ENCODE measurements at places on chromosomes 5 and 9.

DNA sequence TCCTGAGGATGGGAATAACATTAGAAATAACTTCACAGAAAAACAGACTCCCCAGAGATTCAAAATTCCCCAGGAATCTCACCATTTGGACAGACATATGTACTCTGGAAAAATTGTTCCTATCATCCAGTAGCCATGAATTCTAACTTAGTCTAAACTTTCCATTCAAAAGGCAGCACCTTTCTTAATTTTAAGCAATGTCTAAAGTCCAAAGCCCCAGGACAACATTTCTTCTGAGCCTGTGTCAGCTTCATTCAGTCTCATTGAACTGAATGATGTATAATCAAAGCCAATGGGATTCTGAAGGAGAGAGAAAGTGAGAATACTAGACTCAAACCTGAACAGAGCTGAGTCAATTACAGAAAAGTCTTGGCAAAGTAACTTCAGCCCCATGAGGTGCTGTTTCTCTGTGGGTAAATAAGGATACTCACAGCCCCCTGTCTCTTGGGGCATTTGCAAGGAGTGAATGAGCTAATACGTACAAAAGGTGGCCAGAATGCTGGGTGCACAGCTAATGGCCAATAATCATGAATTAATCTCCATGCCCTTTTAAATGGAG is 140.6 kb downstream of the SEMA5A start:
- no peak for DNase-seq

- DNase-seq, result no peak
These were observed 173.6 kb upstream of the IER5L start for GRCh38 chr9:129351642-129352145.

DNA sequence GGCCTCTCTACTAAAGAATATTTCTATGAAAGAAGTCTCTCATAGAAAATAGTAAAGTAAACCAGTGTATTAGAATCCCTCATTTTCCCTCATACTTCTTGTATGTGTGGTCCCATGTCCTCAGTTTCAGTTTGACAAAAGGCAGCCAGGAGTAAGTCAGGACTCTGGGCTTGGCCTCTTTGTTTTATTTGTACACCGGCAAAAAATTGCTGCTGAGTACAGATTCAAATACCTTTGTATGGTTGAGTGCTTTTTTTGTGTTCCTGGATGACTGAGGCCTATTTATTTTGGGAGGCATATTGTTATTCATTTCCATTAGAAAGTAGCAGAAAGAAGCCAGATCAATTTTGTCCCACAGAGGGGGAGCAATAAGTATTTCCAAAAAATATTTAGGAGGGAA is 47.3 kb upstream of the CEP78 start:
- no peak for DNase-seq

DNA sequence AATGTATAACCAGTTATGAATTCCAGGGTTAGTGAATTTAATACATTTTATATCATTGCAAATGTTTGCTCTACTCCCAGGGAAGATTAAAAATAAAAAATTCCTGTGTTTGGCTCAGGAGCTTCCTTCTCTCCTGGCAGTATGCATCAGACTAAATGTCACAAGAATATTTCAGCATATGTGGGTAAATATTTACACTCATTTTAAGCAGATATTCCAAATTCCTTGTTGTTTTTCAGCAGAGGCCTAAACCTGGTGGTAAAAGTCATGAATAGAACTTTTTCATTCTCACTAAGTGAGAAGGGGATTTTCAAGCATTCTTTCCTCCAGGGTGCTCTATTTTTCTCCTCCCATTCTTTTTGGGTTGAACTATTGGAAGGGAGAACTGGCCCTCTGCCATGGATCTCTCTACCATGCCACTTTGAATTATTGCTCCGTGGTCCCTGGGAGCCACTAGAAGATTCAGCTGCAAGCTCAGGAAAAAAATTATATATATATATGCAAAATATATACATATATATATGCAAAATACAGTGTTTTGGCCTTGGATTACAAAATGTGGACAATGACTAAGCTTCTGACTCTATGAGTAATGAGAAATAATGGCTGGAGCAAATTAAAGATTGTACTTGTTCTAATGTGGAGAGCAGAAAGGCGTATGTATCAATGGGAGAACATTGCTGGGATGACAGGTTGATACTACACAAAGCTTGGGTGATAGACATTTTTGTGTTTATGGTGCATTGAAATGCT is 180.6 kb upstream of the PAPPA start:
- DNase-seq, result no peak

DNA sequence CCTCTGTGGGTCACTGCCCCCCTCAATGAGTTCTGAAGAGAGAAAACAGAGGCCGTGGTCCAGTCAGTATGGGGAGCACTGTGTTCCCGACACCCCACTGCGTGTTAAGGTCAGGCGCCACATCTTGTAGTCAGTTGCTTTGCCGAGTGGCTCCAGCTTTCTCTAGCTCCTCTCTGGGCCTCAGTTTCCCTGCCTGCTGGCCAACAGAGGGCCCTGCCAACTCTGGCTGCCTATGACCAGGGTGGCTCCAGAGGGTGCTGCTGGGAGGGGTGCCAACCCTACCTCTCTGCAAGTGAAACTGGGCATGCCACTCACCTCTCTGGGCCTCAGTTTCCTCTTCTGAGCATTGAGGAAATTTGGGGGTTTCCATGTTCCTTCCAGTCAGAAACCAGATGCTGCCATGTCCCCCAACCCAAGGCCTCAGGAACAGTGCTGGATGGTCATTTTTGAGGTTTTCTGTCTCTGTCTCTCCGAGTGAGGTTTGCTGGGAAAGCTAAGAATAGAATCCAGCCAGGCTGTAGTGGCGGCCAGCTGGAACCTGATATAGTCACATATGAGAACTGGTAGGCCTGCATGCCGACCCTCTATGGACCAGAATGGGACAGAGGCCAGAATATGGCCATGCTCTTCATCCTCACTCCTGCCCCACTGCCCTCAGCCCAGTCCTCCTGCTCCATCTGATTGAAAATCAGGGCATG is 132.1 kb downstream of the PHF2 start:
- DNase-seq, result no peak

- no peak for DNase-seq
These were observed 121.9 kb downstream of the PHF2 start for GRCh38 chr9:93698140-93698908.

GRCh38 chr9:75085640-75086039 is 2.3 kb downstream of the NMRK1 start:
- DNase-seq, result no peak

DNA sequence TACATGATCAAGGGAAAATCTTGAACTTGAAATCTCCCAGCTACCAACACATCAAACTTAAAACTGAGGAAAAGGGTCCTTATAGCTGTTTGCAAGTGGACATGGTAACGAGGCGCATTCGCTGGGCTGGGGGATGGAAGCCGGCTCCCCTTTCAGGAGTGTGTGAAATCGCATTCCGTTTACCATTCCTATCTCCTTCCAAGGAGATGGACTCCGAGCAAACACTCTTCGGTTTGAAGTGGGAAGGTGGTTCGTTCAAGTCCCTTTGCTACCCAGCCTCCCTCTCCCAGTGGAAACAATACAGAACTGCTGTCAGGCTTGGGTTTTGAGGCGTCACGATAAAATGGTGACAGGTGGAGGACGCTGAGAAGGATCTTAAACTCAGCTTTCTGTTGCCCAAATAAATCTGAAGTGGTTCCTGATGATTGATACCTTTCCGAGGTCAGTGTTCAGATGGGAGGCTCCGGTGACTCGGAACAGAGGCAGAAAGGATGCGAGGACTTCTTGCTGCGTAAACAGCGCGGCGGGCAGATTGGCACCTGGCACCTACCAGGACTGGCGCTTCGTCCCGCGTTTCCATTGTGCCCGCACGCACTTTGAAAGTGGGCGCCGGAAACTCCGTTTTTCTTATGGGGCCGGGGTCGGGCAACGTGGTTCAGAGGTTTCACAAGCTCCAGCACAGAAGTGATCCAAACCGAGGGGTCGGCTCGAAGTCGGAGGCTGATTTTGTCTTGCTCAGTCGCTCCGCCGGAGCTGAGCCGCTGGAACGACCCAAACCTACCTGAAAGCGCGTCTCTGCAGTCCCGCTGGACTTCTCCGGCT is 7.0 kb downstream of the MSX2 start:
- DNase-seq, result no peak

- DNase-seq, result peak; percentile 24
These were observed 38.7 kb downstream of the NLN start for GRCh38 chr5:65760504-65761275.

- no peak for DNase-seq
These were observed 266.1 kb downstream of the ZSWIM6 start for GRCh38 chr5:61598126-61598525.

- no peak for DNase-seq
These were observed 14.6 kb upstream of the GCNT1 start for GRCh38 chr9:76444322-76444929.

- no peak for DNase-seq
These were observed 43.6 kb upstream of the IPPK start for GRCh38 chr9:92713528-92713927.

GRCh38 chr5:135025730-135026644 is 8.0 kb downstream of the PITX1 start:
- DNase-seq, result no peak

GRCh38 chr5:28329176-28329575 is 1290.8 kb upstream of the CDH9 start:
- DNase-seq, result no peak

GRCh38 chr9:136225748-136226679 is 19.6 kb downstream of the QSOX2 start:
- peak; percentile 29 for DNase-seq

DNA sequence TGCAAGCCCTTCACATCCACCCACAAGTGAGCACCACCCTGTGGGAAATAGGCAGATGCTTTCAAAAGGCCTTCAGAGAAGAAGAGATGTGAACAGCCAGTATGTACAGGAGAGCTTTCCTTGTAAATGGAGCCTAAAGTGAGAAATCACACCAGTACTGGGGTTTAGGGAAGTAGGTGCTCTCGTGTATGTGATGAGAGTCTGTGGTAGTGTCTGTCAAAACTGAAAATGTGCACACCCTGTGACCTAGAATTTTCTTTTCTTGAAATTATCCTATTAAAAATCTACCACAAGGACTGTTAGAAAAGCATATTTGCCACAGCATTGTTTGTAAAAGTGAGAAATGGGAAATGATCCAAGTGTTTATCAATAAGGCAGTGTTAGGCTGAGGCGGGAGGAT is 16.6 kb downstream of the OTULINL start:
- no peak for DNase-seq

DNA sequence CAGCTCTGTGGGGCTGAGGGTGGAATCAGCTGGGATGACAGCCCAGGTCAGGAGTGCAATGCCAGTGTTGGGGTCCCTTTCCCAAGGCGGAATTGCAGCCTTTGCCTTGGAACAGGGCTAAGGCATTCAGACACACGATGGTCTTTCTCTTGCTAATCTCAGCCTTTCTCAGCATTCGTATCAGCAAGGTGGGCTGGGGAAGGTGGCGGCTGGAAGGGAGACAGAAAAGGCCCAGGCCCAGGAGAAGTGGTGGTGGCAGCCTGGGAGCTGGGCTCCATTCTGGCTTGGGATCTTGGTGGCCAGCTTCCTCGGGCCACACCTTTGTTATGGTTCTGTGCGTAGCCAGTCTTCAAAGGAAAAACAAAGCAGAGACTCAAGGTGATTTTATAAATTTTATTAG is 1.1 kb upstream of the ARHGEF28 start:
- no peak for DNase-seq

DNA sequence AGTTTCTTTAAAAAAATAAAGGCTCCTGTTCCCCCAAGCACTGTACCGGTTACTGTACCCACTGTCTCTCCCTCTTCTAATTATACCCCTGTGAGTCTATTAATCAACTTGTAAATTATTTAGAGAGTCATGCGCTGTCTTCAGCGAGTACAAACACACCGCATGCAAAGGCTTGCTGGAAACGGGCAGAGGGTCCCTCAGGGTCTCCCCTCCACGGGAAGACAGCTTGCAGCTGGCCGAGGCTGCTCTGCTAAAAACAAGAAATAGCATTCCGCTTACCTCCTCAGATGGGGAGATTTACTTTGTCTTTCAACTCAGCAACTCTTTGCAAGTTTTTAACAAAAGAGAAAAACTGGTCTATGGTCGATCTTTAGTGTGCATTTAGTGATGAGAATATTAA is 71.8 kb downstream of the AK8 start:
- no peak for DNase-seq

DNA sequence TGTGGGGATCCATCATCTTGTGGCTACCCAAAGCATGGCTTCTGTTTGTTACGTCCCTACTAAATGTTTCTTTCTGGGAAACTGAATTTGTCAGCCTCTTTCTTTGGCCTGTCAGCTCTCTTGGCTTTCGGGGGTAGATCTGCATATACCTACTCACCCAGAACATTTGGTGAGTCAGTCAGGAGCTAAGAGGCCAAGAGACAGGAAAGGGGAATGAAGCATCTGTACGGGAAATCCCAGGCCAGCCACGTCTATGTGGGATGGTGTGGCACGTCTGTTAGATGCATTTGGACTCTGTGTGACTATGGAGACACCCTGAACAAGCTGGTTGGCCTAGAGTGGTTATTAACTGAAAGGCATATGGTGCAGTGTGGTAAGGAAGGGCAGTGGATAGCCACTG is 58.1 kb downstream of the CDO1 start:
- DNase-seq, result no peak

GRCh38 chr9:80410106-80410505 is 838.3 kb downstream of the TLE4 start:
- DNase-seq, result no peak

GRCh38 chr5:154757814-154758406 is 2.7 kb downstream of the LARP1 start:
- peak; percentile 45 for DNase-seq

DNA sequence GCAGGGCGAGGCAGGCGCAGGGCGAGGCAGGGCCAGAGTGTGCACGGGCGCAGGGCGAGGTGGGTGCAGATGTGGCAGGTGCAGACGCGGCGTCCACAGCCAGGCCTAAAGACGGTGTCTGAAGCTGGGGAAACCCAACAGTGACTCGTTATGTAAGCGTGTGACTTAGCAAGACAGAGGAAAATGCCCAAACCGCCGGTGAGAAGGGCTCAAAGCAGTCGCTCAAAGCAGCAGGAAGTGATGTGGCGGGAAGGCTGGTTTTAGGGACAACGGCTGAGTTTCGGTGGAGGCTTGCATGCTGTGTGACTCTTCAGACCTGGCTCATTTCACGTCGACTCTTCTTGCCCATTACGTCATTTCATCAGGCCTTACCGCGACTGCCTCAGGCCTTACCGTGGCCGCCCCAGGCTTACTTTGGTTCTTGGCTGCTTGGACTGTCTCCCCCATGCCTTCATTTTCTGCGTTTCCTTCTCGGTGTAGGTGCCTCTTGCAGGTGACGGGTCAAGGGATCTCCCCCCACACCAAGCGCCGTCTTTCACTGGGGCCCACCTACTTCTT is 50.5 kb upstream of the EXOC3 start:
- DNase-seq, result peak; percentile 53

GRCh38 chr5:54379590-54379989 is 69.2 kb upstream of the ARL15 start:
- no peak for DNase-seq

DNA sequence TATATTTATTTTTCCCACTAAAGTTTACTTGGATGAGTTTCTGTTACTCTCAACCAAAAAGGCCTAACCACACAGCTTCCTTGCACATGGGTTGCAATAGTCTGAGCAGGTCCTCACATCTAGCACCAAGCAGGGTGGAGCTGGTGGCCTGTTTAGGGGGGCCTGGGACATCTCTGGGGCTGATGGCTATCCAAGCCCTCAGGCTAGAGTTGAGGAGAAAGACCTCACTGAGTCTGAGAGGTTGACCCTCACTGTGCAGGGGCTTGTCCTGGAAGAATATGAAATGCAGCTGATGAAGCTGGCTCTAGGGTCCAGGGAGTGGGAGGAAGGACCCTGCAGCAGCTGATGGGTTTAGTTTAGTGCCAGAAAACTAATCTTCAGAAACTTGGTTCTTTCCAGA is 217.1 kb upstream of the MVB12B start:
- DNase-seq, result no peak
